Activated CD8-positive, alpha-beta memory T cell treated with anti-CD3 and anti-CD28 coated beads for 48 hours (primary cell): ENCODE measurements at places on chromosomes 4 and X.

- DNase-seq, result no peak
Measured at GRCh38 chrX:69366183-69366582, 137.9 kb upstream of the NALF2 start.

- no peak for DNase-seq
Measured at GRCh38 chr4:11565213-11565612, 136.5 kb upstream of the HS3ST1 start.

DNA sequence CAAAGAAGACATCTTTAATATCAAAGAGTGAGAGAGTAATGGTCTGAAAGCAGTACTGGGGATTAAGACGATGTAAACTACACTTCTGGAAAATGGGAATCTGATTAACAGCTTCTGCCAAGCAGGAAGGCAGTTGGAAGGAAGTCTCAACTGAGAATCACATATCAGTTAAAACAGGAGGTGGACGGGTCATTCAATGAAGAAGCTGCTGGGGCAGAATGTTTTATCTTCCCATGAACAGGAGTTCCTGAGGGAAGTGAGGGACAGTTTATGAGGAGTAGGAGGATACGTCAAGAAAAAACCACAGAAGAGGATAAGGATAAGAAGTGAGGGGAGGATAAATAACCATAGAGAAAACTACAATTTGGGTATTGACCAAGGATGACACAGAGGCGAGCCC is 38.7 kb upstream of the MAGEA10 start:
- DNase-seq, result no peak

GRCh38 chrX:17519358-17519757 is 144.4 kb downstream of the NHS start:
- DNase-seq, result no peak

- DNase-seq, result no peak
Measured at GRCh38 chr4:174430576-174430975, 91.7 kb downstream of the HPGD start.

GRCh38 chr4:150973626-150974251 is 41.3 kb downstream of the LRBA start:
- DNase-seq, result no peak

GRCh38 chr4:153402366-153402765 is 57.9 kb downstream of the MND1 start:
- no peak for DNase-seq

- DNase-seq, result no peak
Measured at GRCh38 chr4:165384598-165384997, 5.8 kb downstream of the CPE start.

GRCh38 chrX:155048977-155049619 is 21.8 kb downstream of the CMC4 start:
- no peak for DNase-seq

DNA sequence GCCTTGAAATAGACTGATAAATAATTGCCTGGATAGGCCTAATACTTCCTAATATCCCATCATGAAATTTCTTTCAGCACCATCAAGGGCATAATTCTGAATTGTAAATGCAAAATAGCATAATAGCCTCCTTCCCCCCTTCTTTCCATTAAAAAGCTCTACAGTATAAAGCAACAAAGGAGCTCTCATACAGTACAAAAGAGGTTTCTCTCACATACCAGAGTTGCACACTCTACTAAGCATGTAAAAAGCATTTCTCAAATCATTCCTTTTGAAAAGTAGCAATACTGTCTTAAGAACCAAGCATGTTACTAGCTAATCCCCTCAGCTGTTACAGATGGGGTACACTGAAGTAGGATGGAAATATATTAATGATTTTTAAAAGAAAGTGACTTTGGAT is 509.0 kb downstream of the KLHL13 start:
- DNase-seq, result no peak

DNA sequence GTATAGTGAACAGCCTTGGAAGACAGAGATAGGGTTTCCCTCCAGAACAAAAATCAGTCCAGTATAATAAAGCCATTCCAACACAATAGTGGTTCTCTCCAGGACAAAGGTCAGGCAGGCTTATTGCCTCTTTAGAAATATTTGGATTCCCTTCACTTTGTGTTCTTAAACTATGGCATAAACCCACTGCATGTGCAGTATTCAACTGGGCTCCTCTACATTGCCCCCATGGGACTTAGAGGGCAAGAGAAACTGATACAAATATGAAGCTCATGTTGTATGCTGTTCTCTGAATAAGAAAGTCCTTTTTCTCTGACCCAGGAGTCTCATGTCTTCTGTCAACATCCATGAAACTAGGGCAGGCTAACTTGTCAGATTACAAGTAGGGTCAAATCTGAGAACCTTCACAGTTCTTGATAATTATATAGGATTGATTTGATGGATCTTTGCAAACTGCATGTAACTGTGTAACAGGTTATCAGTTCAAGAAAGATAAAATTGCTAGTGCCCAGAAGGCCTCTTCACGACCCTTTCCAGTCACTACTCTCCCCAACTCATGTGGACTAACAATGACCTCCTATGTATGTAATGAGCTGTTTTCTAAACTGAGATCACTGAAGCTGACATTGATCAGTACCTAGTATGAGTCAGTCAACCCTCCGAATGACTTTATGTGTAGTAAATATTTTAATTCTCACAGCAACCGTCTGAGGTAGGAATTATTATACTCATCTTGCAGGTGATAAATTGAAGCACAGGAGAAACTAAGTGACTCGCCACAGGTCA is 31.9 kb upstream of the FAM9C start:
- no peak for DNase-seq

DNA sequence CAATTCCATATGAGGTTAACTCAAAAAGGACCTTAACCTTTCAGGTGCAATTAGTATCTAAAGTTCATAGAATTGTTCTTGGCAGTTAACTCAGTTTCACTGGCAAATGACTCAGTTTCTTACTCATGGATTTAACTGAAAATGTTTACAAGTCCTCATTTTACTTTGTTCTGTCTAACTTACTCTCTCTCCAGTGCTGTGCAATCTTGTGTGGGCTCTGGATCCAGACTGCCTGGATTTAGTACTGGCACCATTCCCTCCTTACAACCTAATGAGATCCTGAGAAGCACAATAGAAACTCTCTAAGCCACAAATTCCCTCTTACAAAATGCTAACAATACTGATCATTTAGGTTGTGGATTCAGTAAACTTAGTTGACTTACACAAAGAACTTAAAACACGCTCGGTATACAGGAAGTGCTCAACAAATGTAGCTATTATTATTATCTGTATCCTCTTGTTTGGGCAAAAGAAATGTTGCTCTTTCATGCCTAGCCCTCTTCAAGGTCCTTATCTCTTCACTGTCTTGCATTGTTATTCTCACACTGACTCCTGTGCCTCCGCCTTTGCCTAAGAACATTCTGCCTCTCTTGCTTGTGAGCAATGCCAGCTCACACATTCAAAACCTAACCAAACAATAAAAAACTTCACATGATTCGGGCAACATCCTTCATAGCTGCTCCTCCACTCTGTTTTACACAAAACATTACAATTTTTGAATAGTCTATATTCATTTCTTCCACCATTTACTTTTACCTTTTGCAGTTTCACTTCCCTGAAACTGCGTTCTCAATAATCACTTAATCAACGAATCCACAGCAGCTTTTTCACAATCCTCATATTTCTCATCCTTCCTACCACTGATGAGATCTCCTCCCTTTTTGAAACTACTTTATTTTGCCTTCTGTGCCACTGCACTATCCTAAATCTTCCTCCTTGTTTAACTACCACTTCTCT is 91.8 kb downstream of the PDE5A start:
- DNase-seq, result no peak

DNA sequence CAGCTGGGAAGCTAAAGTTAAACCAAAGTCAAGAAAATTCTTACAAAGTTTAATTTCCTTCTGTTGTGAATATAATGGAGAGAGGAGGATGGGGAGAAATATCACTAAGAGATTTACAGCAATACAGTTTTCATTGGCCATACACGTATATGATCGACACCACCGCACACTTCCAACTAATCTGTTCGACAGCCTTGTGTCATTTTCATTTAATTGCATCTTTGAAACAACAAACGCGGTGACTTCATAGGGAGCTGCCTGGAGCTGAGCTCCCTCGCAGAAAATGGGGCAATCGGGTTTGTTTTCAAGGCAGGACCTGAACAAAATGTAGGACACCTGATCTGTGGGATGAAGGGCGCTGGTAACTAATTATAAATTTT is 1.3 kb downstream of the PTPN13 start:
- no peak for DNase-seq

GRCh38 chr4:85555206-85555605 is 80.3 kb downstream of the ARHGAP24 start:
- no peak for DNase-seq

GRCh38 chr4:104735174-104735573 is 240.5 kb upstream of the CXXC4 start:
- no peak for DNase-seq

DNA sequence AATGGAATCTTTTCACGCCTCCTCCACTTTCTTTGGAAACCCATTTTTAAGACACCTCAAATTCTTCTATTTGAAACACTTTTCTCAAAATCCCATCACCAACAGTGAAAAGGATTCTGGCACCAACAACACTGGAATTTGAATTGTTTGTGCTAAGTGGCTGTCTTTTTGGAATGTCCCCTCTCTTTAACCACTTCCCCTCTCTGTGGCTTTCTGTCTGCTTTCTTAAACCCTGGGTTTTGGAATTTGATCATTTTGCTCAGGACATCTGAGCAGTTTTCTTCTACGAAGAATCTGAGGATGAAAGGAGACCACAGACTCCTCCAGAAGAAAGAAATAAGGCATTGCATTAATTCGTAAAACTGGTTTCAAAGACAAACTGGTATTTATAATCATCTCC is 89.0 kb downstream of the MXRA5 start:
- DNase-seq, result no peak

DNA sequence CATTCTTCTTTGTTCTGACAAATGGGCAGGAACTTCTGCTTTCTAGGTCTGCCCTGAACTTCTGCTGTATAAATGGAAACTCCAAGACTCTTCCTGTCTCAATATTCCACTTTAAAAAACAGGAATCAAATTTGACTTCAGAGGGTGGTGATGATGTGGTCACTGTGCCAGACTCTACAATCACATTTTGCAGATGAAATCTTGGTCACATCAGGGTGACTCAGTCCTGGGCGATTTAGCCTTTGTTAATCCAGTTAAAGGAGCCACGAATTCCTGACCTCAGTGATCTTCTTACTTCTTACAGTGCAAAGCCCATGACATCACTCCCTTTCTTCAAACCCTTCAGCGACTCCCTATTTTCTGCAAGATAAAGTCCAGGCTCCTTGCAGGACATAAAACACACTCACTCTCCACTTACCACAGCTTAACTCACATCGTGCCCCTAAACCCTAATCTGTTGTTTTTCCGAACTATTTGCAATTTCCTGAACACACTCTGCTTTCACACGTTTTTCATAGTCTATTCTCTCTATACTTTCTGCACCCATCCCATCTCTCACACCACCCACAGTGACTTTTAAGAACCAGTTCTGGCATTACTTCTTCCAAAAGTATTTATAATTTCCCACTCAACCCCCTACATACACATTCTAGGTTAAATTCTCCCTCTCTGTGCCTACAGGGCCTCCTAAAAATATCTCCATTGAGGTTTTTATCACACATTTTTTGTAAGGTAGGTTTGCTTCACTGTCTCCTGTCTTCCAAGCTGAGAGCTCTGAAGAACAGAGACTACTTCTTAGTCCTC is 11.1 kb downstream of the GASK1B start:
- no peak for DNase-seq

- no peak for DNase-seq
Measured at GRCh38 chr4:20512985-20513384, 187.3 kb upstream of the PACRGL start.

DNA sequence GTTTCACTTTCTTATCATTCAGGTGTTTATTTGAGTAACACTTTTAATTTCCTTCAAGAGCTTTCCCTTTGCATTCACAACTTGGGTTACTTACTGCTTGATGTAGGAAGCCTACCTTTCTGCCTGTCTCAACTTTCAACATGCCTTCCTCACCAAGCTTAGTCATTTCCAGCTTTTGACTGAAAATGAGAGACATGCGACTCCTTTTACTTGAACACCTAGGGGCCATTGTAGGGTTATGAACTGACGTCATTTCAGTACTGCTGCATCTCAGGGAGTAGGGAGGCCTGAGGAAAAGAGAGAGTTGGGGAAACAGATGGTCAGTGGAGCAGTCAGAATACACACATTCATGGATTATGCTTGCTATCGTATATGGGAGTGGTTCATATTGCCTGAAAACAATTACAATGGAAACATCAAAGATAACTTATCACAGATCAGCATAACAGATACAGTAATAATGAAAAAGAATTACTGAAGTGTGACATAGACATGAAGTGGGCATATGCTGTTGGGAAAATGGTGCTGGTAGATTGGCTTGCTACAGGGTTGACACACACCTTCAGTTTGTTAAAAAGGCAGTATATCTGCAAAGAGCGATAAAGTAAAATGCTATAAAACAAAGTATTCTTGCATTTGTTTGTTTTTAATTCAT is 25.7 kb downstream of the USP53 start:
- no peak for DNase-seq

DNA sequence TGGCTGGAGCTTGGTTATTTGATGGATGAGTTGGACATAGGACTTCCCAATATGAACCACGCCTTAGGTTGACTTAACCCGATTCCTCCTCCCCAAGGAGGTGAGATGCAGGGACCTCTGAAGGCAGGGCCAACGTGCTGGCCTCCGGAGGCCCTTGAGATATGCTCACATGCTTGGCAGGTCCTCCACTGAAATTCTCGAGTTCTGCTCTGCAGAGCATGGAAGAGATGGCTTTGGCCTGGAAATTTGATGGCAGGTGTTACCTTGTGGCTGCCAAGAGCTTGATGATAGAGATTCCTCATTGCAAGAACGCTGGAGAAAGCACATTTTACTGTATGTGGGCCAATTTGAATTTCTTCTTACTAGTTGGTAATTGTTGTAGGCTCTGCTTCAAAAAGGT is 117.4 kb upstream of the LIMCH1 start:
- no peak for DNase-seq

GRCh38 chrX:38929966-38930421 is 128.7 kb downstream of the MID1IP1 start:
- no peak for DNase-seq

GRCh38 chr4:99300934-99301333 is 10.1 kb upstream of the ADH1A start:
- no peak for DNase-seq

GRCh38 chr4:21768349-21769310 is 179.9 kb downstream of the KCNIP4 start:
- DNase-seq, result no peak

- DNase-seq, result no peak
Measured at GRCh38 chrX:153474718-153475117, 4.3 kb upstream of the HAUS7 start.

DNA sequence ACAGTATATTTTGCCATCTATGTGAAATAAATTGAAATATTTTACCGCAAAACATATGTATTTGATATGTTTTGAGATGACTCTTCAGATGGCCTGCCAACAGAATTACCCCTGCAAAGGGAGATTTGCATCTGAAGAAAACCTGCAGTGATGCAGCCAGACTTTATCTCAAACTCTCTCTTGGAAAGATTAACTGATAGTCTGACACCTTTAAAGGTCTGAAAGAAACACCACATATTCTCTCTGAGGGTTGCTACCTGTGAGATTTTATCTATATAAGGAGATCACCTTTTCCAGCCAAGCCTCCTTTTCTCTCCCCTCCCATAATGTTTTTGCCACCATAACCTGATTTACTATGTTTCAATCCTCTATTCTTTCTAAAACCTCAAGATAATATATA is 1106.3 kb upstream of the IGFBP7 start:
- DNase-seq, result no peak
